ELF-1 (cell line): ENCODE measurements at places on chromosomes 13 and 19.
A peak's percentile ranks its signal among the peaks of the same experiment; 100 is the strongest.

GRCh38 chr19:8461376-8461775, 16.6 kb downstream of the HNRNPM start:
- no peak for DNase-seq

GRCh38 chr13:40330950-40331349, 335.5 kb downstream of the FOXO1 start:
- DNase-seq: no peak

- DNase-seq: no peak
Measured at GRCh38 chr13:101706651-101707050, 254.2 kb downstream of the ITGBL1 start.

DNA sequence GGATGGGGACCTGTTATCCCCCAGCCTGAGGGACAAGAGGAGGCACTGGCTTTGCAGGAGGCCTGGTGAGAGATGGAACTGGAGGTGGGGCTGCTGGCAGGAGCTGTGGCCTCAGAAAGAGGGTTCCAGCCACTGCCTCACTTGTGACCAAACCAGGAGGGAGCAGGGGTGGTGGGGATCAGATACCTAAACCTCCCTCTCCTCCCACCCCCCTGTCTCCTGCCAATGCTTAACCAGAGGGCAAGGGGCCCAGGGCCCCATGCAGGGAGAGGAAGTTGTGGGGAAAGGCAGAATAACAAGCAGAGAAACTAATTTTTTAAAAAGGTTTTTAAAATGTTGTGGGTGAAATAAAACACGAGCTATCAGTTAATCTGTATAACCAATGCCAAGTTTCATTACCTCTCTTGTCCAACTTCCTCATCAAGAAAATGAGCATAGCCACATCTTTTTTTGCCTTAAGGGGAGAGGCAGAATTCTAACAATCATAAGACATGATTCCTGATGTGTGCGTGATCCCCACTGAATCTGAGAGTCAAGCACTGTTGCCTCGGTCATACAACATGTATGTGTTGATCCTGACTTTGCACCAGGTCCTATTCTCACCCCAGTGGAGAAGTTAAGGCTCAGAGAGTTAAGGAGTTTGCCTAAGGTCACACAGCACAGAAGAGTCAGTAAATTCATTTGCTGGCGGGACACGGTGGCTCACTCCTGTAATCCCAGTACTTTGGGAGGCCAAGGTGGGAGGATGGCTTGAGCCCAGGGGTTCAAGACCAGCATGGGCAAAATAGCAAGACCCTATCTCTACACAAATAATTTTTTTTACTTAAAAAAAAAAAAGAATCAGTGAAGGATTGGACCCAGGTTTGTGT, 12.9 kb downstream of the FXYD5 start:
- DNase-seq: no peak

DNA sequence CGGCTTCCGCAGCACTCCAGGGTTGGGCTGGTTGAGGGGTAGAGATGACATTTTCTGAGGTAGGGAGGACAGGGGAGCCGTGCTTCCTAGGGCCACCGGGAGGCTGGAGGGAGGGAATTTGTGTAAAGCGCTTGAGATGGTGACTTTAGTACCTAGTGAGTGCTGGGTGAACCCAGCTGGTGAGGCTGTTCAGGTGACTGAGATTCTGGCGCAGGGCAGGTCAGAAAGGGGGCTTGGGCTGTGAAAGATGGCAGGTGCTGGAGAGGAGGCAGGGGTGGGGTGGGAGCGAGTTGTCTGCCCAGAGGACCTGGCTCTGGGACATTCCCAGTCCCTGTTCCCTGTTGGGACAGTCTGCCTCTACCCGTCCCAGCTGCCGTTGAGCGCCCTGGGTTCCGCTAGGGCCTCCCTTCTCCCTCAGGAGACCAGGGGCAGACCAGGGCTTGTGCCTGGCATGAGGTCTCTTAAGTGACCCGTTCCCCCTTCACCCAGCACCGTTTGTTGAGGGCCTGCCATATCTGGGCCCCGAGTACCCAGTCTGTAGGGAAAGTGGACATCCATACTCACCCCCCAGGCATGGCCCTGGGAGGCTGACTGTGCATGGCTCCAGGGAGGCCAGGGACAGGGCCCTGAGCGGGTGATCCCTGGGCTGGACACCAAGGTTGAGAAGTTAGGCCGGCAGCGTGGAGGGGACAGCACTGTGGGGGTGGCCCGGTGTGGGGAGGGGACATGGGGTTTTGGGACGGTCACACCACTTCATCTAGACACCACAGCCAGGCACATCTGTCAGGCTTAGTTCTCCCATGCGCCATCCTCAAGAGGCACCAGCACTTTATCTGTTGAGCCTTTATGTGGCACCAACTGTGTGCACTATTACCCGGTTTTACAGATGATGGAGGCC, 5.0 kb downstream of the PTOV1 start:
- no peak for DNase-seq

GRCh38 chr13:50389726-50390125, 374.5 kb downstream of the KCNRG start:
- DNase-seq: peak; percentile 24

- DNase-seq: no peak
Measured at GRCh38 chr13:101417501-101417900, 1.2 kb upstream of the NALCN start.

DNA sequence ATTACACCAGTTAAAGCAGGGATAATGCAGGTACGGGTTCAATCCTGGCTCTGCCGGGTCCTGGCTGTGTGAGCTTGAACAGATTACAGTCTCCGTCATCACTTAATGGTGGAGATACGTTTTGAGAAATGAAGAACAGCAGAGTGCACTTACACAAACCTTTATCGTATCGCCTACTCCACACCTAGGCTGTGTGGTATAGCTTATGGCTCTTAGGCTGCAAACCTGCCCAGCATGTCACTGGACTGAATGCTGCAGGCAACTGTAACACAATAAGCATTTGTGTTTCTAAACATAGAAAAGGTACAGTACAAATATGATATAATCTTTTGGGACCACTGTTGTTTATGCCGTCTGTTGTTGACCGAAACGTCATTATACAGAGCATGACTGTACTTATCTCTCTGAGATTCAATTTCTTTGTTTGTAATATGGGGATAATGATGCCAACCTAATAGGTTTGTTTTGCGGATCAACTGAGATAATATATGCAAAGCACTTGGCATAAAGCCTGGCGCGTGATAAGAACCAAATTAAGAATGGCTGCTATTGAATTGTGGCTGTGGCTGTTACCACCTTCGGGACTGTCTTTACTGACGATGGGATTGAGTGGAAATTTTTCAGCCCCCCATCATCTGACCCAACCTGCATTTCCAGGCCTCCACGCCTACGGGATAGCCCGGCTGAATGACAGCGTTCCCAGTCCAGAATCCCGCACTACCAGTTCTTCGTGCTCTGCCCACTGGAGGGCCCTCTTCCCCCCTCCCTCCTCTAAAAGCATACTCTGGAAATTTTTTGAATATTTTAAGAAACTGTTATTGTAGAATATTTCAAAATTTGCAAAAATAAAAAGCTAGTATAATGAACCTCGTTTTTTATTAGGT, 11.2 kb downstream of the KRTDAP start:
- peak; percentile 38 for DNase-seq

- DNase-seq: no peak
Measured at GRCh38 chr13:21461131-21461530, 2.0 kb upstream of the ZDHHC20 start.

DNA sequence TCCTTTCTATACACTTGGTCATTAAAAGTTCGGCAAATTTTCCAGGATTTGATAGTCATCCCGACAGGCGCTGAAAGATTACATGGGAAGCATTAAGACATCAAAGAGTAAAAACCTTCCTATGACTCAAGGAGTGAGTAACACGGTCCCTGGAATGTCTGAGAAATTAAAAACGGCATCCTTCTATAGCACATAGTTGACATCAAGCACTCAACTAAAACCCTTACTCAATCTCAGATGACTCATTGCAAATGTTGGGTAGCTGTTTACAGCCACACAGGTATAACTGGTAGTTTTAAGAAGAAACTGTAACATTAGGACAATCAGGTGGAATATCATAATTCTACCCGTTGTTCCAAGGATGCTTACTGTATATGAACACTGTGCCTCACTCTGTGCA, 6.4 kb upstream of the LGALS13 start:
- no peak for DNase-seq

DNA sequence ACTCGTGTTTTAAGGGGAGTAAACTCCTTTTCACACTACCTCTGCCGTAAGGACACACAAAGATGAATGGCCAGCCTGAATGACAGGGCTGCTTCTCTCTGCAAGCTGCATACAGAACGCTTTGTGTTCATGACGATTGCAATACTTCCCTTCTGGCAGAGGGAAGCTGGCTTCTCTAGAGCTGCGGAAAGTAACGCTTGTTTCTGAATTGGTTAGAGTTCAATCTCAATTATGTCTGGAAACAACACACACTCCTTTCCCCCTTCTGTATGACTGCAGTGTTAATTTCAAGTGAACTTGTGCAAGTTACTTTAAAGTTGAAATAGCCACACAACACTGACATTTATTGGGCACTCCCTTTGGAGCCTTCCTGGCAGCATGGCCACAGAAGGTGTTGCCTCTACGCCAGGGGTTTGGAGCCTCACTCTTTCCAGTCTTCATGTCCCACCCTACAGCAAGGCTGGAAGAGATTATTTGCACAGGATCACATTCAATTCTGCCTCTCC, 242.6 kb downstream of the NDFIP2 start:
- DNase-seq: no peak

DNA sequence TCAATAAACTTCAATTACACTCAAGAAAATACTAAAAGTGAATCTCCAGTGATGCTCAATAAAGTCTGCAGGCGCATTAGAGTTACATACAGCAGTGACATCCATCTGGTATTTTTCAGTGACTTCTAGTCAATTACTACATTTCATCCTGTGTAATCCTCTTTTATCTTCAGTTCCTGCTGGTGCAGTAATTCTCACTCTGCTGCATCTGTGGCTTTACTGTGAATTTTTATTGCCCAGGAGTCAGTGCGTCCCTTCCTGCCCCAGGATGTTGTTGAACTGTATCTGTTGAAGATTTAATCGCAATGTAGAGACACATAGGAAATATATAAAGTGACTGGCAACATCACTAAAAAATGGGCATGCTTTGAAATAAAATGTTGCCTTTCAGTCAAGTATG, 196.3 kb upstream of the TMTC4 start:
- DNase-seq: no peak

GRCh38 chr19:51803967-51804366, 9.0 kb downstream of the FPR3 start:
- DNase-seq: no peak

GRCh38 chr19:48051335-48052033, 7.6 kb upstream of the CABP5 start:
- no peak for DNase-seq

GRCh38 chr13:30735025-30735871, at the start of gene ALOX5AP:
Gene ALOX5AP (plus strand): TSS chr13:30735543. CDS start chr13:30735606, 63 bp downstream.
- no peak for DNase-seq

DNA sequence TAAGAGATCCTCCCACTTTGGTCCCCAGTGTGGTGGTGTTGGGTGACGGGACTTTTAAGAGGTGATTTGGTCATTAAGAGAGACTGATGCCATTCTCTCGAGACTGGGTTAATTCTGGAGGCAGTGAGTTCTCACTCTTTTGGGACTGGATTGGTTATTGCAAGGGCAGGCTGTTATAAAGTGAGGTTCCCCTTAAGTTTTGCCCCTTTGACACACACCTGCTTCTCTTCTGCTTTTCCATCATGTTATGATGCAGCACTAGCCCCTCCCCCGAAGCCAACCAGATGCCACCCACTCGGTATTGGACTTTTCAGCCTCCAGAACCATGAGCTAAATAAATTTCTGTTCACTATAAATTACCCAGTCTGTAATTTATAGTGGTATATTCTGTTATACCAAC, 16.3 kb upstream of the GRAMD1A start:
- DNase-seq: no peak

GRCh38 chr13:27349458-27349857, 75.0 kb upstream of the GTF3A start:
- DNase-seq: no peak

DNA sequence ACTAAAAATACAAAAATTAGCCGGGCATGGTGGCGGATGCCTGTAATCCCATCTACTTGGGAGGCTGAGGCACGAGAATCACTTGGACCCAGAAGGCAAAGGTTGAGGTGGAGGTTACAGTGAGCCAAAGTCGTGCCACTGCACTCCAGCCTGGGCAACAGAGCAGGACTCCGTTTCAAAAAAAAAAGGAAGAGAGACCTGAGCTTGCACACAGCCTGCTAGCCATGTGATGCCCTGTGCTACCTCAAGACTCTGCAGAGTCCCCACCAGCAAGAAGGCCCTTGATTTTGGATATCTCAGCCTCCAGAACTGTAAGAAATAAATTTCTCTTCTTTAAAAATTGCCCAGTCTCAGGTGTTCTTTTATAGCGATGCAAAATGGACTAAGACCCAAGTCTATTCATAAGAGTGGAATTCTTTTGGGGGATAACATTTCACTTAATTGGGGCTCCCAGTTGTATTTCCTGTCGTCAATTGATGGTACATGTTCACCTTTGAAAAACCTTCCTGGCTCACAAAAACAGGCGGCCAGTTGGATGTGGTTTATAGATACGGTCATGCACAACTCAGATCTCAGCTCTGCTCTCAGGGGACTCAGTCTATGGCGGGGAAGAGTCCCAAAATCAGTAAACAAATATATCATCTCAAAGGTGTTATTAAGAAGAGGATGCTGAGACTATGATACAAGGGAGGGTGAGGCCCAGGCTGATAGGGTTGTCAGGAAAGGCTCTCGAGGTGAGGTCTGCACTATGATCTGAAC, 2.4 kb upstream of the CHERP start:
- no peak for DNase-seq

- no peak for DNase-seq
Measured at GRCh38 chr13:103815619-103816018, 749.4 kb upstream of the SLC10A2 start.

GRCh38 chr19:33440682-33441081, 67.2 kb downstream of the CEBPG start:
- DNase-seq: no peak

- DNase-seq: no peak
Measured at GRCh38 chr13:110799246-110800236, 86.0 kb downstream of the ING1 start.

GRCh38 chr13:109113427-109113826, 484.0 kb downstream of the MYO16 start:
- DNase-seq: no peak

GRCh38 chr13:32627793-32628192, 41.5 kb downstream of the PDS5B start:
- no peak for DNase-seq

DNA sequence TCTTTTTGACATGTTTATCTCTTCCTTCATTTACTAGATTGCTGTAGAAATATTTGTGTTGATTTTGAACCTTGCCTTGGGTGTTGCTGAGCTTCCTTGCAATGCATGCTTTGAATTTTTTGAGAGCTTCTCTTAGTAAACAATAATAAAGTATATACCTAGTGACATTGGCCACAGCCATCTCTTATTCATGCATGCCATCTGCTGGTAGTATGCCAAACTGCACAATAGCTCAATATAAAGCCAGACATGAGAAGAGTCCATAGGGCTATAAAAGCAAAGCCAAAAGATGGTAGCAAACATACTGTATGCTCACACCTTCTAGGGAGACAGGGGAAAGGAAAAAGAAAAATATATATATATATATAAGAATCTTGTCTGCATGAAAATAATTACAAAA, 18.9 kb upstream of the ZSCAN5A start:
- no peak for DNase-seq
